NCI-H1694 treated with DMSO at 0.1 percent for 48 hours (cell line): ENCODE measurements at places on chromosomes 3 and 15.
A peak's percentile ranks its signal among the peaks of the same experiment; 100 is the strongest.

DNA sequence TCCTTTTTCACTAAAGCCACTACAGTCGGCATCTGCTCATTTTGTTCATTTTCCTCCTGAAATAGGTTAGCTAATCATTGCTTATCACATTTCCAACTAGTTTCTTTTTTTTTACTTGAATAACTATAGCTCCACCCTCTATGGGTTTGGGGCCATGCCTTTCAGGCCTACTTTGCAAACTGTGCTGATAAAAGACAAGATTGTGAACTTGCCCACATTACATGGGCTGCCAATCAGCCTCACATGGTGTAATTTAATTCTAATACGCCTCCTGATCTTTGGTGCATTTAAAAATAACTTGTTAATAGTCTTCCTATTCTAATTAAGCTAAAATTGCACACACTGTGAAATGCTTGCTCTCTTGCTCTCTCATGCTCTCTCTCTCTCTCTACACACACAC is 90.5 kb downstream of the TGFBR2 start:
- no peak for DNase-seq

GRCh38 chr3:111582120-111582474 is 13.0 kb downstream of the ZBED2 start:
- DNase-seq, result no peak

DNA sequence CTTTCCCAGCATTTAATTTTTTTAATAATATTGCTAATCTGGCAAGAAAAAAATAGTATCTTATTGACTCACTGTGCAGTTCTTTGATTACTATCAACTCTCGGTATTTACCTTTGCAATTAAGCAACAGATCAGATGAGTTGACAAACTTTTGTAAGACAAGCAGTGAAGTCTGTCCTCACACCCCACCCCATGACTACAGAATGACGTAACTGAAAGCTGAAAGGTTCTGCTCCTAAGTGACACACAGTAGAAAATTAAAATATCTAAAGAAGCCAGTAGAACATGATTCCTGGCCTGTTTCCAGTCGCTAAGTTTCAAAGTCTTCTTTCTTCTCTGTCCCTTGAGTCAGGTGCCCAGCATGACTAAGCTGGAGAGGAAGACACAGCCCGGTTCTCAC is 135.5 kb downstream of the STT3B start:
- no peak for DNase-seq

GRCh38 chr3:139811331-139811730 is 123.7 kb upstream of the CLSTN2 start:
- no peak for DNase-seq

DNA sequence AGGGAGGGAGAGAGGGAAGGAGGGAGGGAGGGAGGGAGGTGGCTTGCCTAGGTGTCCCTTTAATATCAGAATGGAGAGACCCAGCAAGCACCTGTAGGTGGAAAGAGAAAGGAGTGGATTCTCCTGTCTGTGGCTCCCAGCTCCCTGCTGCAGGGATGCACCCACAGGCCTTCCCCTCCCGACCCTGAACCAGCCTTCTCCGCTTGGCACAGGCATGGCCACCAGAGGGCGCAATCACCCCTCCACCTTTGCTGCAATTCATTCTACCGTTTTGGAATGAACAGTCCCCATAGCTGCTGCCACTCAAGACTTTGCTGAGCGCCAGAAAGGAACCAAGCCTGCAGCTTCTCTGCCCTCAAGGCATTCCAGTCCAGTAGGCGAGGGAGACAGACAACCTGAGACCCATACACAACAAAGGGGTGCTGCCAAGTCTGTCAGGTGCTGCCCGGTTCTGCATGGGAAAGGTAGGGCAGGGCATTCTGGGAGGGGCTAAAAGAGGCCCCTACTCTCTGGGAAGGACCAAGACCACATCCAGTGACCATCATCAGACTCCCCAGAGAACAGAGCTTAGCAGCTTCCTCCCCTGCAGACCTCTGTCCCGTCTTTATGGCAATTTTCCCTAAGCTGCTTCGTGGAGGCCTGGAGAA is 4.9 kb downstream of the TLR9 start:
- peak; percentile 16 for DNase-seq

DNA sequence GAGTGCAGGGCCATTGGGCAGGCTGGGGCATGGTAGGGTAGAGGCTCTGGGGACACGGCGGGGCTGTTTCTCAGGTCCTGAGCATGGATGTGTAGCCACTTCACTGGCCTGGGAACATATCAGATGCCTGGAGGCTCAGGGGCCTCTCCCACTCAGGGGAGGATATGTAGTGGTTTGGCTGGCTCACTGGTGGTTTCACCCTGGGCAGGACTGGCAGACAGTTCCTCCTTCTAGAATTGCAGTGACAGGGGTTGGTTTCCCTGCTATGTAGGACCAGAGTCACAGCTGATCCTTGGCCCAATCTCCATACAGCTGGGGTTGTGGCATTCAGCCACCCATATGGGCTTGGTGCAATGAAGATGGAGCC is 4.8 kb upstream of the ARHGAP31 start:
- no peak for DNase-seq

GRCh38 chr15:63203451-63204090 is 14.2 kb downstream of the RAB8B start:
- no peak for DNase-seq

- no peak for DNase-seq
Observed at GRCh38 chr3:151722856-151723255, 10.9 kb upstream of the AADACL2 start.
